ENCODE measurements at places on chromosomes 1 and 21.

DNA sequence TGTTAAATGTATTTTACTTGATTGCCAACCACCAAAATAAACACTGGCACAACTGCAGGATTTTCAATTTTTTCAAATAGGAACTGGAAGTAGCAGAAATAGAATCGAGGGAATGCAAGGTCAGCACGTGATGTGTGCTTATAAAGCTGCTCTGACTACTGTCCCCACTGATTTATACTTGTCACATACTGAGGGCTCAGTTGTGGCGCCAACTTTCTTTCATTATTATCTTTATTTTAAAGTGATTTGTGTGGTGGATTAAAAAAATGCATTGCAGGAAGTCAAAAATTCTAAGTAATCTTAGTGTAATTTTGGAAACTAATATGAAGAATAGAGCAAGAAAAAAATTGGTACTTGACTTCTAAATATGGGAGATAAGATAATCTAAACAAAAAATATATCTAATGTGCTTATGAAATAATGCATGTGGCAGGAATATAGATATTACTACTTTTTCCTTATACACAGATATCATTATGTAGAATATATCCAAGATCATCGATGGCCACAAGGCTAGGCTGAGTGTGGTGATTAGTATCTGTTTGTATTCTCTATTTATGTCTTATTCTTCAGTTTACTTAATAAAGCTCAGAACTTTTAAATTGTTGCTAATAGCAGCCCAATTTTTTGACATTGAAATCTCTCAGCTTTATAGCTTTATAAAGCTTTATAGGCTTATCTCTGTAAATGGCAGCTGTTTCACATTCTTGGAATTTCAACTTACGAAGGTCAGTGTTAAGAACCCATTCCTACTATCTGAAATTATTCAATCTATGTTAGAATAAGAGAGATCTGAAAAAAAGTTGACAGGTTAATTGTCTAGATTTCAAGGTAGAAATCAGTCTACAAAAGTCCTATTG lies 404.5 kb upstream of the ADAMTS5 start:
- DNase-seq = no peak

GRCh38 chr1:234065794-234066447 lies 161.4 kb downstream of the SLC35F3 start:
- DNase-seq = peak; percentile 33

DNA sequence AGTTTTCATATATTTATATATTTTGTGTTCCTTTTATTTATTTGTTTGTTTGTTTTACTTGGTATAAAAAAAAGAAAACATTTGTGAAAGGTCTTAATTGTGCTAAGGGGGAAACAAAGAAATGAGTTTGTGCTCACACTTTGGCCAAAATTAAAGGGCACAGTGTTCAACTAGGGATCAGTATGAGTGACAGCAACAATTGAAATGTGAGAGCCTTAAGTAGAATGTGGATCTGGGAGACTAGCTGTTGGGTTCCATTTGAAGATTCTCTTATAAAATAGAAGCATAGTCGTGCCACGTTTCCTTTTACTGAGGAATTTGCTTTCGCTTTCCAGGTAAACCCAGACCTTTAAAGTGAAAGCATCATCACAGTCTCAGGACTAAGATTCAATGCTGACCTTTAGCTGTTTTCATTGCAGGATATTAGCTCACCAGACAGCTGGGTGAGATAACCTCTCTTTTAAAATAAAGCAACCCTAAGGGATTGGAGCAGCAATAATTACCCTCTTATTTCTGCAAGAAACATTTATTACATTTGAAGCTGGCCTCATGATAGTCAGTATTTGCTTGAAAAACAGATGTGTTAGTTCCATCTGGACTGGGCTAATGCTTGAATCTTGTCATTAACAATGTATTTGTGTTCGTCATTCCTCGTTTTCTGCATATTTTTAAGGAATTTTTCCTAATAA lies 37.1 kb upstream of the CD55 start:
- no peak for DNase-seq

GRCh38 chr1:100230765-100231164 lies 18.9 kb downstream of the DBT start:
- DNase-seq = no peak

DNA sequence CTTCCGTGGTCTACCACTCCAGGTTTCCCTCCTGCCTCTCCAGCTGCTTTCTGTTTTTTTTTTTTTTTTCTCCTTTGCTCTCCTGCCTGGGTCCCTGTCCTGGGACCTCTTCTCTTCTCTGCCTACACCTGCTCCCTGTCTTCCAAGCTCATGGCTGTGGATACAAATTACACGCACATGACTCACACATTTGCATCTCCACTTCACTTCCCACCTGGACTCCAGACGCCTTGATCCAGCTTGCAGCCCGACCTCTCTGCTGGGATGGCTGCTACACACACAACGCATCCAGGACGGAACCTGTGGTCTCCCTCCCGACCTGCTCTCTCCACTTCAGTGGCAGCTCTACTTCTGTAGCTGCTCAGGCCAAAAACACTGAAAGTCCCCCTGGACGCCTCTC lies 44.4 kb upstream of the B3GALT5 start:
- no peak for DNase-seq

DNA sequence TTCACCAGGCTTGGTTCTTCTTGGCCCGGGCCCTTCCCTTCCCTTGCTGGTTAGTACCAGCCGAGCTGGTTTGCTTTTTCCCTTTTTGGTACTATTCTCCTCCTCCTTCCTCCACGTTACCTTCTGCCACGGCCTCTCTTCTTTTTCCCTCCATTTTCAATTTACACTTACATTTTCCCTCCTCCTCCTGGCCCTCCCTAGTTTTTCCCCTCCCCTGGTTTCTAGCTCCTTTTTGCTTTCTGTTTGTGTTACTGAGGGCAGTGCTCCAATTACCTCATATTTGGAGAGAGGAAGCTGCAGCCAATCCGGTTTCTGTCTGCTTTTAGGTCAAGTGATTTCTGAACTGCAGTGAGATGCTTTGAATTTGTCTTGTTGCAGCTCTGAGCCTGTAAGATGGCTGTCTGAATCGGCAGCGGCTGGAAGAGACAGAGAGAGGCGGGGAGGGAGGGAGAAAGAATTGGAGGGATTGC lies 63.7 kb downstream of the MACF1 start:
- no peak for DNase-seq

GRCh38 chr1:243549791-243550190 lies 293.9 kb downstream of the SDCCAG8 start:
- no peak for DNase-seq

- DNase-seq = no peak
Measured at GRCh38 chr21:15893902-15894301, 164.1 kb downstream of the USP25 start.

DNA sequence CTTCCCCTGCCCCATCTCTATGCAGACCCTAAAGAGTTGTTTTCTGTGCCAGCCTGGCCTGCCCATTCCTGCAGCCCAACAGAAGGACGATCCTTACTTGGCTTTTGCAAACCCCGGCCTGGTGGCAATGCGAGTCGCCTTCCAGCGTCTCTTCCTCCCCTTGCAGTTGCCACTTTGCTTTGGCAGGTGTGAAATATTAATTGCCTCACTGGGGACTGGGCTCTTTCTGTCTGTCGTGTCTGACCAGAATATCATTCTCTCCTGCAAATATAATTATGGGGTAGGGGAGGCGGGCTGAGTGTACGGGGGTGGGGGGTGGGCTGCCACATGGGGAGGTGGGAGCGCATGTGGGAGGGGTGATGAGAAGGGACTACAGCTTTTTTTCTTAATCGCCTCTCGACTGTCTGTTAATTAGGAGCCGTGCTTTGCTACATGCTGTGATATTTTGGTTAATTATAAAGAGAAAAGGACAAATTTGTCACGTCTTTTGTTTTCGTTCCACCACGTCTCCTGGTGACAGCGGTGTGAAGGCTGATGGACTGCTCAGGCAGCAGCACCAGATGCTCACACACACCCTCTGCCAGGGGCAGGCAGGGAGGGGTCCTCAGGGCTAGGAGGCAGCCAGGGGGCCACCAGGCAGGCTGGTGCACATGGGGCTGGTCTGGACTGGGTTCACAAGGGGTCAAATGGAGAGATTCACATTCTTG lies 80.1 kb upstream of the CD34 start:
- DNase-seq = no peak

DNA sequence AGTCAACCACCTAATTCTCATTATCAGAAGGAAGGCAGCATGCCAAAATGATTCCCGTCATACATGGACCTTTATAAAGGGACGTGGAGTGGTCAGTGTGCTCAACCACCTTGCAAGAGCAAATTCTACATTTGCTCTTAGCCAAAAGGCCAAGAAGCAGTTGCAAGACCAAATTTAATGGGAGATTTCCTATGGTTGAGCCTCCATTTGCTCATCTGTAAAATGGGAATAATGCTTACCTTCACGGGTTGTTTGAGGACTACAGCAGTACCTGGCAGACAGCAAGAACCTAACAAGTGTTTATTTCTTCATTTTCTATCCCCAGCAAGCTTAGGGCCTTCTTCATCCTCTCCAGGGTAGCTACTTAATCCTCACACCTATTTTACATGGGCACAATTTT lies 17.4 kb upstream of the PADI4 start:
- DNase-seq = no peak

GRCh38 chr1:156862997-156863599 lies 2.4 kb downstream of the NTRK1 start:
- DNase-seq = peak; percentile 31

GRCh38 chr1:34617321-34618118 lies 137.3 kb upstream of the GJB5 start:
- no peak for DNase-seq

- DNase-seq = peak; percentile 50
Measured at GRCh38 chr1:26696654-26697430, 1.0 kb downstream of the ARID1A start.

- no peak for DNase-seq
Measured at GRCh38 chr1:205041001-205041715, 1.9 kb upstream of the CNTN2 start.

DNA sequence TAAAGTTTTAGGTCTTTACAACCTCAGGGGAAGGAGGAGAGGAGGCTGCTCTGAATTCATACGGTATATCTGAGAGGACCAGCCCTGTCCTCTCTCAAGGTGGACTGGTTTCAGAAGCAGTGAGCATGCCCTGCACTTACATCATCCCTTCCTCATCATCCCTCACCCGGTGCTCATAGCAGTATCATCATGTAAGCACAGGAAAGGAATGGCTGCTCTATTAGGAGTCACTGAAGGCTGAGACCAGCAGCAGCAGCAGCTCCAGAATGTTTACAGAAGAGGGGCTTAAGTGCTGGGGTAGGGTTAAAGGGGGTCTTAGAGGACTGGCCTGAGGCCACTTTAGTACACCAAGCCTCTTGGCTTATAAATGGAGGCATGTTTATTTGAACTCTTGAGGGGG lies 185.9 kb downstream of the AK5 start:
- DNase-seq = no peak

GRCh38 chr1:26363549-26364448 lies 8.8 kb downstream of the ZNF683 start:
- peak; percentile 77 for DNase-seq

- no peak for DNase-seq
Measured at GRCh38 chr1:162407539-162407938, 4.4 kb downstream of the SH2D1B start.

DNA sequence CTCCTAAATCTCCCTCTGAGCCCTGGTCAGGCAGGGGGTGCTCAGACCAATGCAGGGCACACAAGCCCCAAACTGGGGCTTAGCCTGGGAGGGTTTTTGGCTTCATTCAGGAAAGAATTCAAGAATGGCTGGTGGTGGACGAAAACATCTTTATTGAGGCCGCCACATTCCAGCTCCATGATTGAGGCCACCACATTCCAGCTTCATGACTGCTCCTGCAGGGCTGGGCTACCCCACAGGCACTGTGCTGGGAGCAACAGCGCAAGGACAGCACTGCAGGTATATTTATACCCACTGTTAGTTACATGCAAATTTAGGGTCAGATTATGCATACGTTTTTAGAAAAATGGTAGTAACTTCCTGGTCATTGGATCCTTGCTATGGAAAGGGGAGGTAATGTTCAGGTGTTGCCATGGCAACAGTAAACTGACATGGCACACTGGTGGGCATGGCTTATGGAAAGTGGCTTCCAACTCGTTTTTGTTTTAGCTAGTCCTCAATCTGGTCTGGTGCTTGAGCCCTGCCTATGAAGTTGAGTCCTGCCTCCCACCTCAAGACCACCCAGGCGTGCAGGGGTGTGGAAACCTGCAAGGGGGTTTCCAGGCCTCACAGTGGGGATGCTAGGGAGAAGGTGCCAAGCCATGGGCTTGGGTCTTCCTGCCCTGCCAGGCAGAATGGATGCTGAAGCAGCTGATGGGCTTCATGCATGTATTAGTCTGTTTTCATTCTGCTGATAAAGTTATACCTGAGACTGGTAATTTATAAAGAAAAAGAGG lies 348.7 kb upstream of the AJAP1 start:
- no peak for DNase-seq

DNA sequence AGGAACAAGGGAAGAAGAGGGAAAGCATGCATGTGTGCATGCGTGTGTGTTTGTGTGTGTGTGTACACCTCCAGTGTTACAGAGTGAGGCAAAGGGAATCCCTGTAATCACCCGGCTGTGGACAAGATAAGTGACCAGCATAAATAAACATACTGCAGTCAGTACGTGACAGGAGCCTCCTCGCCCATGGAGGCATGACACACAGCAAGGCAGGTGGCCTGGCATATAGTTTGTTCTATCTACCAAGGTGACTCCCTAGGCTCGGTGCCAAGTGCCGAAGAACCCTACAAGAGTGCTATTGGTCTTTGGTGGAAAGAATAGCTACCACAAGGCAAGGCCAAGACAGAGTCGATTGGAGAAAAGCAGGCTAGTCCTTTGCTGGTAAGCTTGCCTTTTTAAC lies 31.7 kb upstream of the HEATR1 start:
- no peak for DNase-seq

- peak; percentile 85 for DNase-seq
Measured at GRCh38 chr1:206579747-206580437, 32.4 kb downstream of the EIF2D start.

DNA sequence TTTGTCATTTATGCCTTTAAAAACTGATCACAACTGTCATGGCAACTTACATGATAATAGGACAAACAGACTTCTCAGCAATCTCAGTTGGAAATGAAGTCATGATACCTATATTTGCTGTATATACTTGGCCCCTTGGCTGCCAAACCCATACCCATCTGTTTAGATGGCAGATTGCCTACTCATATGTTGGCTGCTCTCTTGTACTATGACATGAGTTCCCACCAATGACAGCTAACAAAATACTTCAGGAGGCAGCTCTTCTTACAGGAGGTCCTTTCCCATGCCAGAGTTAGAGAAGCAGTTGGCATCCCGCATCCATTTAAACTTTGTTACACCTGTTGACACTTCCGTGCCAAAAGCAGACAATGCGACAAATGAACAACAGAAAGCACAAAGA lies 603.1 kb upstream of the ADGRL2 start:
- DNase-seq = no peak

GRCh38 chr1:183215076-183215720 lies 29.1 kb downstream of the LAMC2 start:
- DNase-seq = no peak

GRCh38 chr1:55065648-55066047 lies 26.3 kb downstream of the PCSK9 start:
- DNase-seq = no peak

GRCh38 chr1:85398391-85399064 lies 66.4 kb downstream of the DDAH1 start:
- no peak for DNase-seq

DNA sequence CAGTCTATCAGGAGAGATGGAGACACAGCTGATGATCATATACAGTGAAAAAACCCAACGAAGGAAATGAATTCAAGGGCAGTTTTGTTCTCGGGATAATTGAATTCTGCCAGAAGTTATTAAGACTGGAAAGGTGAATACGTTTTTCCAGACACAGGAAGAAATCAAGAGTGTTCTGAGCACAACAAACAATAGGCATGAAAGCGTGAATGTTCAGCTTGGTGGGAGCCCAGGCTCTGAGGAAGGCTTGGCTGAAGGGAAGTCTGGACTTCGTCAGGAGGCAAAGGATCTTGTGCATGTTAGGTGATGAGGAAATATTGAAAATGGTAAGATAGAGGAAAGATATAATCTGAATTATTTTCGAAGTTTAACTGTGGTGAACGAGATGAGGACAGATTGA lies 50.4 kb downstream of the CYYR1 start:
- DNase-seq = no peak

Measured in activated T-helper 2 cell treated with anti-CD3 and anti-CD28 coated beads, Interferon-gamma antibody, Interleukin-2, Interleukin-4, amounts not matched to agents 10 μg/mL and 5 μg/mL and 100 μg/mL, durations not matched to agents 14 hours and 24 hours and 36 hours (primary cell).